ENCODE measurements at places on chromosomes 3 and 15.

DNA sequence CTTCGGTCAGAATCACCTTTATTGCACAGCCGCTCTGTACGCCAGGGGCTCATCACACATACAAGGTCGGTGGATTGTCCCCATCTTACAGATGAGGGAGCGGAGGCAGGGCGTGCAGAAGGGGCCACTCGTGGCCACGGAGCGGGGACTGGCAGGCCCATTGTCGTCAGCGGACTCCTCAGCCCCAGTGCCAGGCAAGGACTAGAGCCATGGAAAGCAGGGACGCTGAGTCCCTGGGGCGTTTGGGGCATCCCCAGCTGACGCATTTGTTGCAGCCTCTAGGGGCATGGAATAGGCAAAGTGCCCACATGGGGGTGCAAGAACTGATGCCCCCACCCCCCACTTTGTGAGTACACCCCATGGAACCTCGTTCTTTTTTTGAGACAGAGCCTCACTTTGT, 29.8 kb upstream of the FURIN start:
- no peak for DNase-seq

GRCh38 chr15:92101708-92102394, 248.3 kb downstream of the SLCO3A1 start:
- DNase-seq: no peak

DNA sequence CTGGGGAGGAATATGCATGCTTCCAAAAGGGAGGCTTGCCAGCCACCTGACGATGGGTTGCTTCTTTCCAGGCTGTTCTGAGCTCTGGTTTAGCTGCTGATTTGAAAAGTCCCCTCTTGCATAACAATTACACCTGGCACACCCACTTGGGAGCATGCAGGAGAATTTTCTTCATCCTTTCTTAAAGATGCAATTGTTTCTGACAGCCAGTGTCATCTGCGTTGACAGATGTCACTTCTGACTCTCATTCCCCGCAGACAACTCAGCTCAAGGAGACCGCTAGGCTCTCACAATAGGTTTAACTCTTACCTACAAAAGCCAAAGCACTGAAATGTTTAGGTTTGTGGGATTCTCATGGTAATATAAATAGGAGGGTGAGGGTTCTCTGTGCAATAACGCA, 185.6 kb upstream of the SYNPR start:
- no peak for DNase-seq

DNA sequence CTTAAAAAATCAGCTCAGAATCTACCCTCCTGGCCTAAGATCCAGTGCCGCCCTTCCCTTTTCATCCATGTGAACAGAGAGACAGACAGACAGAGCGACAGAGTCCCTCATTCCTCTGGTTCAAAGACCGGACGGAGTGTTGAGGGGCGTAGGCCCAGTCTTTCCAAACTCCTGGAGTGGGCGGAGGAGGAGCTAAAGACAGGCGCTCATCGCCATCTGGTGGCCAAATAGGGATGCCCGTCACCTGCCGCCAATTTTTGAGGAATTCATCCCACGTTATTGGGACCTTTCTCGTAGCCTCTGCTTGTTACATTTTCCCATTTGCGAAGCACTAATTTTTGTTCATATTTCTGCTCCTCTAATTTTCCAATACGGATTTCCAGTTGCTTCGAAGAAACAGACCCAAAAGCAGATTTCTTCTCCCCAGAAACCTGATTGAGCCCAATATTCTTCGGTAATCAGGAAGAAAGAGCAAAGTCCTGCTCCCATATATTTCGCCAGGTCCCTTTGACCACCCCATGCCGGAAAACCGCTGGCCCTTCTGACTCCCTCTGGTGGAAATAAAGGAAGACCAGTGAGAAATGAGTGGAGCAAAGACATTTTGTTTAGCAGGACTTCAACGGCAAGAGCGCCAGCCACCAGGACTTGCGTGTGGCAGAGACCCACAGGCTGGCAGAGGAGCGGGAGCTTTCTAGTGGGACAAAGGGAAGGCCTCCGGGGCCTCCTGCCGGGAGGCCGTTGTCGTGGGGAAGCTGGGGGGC, 88.0 kb downstream of the LRRK1 start:
- DNase-seq: peak; percentile 83

DNA sequence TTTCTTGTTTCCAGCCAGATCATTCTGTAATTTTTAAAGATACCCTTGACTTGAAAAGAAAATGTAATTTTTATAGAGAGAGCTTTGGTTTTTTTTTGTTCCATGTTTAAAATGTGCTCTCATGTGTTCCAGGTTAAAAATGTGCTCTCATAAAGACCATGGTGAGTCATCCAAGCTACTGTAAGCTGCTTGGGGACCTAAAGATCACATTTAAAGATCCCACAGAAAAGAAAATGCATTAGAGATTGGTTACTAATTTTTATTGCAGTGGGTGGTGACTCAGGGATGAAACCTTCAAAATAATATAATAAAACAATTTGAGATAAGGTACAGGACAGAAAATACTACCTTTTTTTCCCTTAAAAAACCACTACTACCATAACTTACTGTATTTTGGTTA, 11.0 kb downstream of the TCF12 start:
- no peak for DNase-seq

Data from Peyer's patch (tissue), 4 donors.